PC-9 (cell line): ENCODE measurements at places on chromosomes 1 and 21.

- DNase-seq = no peak
These were observed 5.5 kb upstream of the MTMR11 start for GRCh38 chr1:149942207-149942606.

- no peak for DNase-seq
These were observed 4.4 kb upstream of the KCNN3 start for GRCh38 chr1:154874465-154874864.

DNA sequence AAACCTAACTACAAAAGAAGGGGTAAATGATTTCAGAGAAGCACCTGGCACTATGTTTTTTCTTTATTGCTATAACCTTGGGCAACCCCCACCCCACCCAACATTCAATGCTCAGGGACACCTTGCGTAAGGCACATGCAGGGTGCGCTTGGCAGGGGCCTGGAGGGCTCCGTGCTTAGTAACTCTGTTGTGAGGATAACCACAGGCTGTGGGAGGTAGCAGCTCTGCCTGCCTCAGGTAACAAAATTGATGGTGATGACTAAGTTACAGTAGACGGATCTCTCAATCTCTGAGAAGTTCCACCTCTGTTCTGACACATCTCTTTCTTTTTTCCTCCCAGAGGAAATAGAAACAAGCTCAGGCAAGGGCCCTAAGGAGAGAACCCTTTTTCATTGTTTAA, 8.7 kb upstream of the CCN1 start:
- peak; percentile 66 for DNase-seq

DNA sequence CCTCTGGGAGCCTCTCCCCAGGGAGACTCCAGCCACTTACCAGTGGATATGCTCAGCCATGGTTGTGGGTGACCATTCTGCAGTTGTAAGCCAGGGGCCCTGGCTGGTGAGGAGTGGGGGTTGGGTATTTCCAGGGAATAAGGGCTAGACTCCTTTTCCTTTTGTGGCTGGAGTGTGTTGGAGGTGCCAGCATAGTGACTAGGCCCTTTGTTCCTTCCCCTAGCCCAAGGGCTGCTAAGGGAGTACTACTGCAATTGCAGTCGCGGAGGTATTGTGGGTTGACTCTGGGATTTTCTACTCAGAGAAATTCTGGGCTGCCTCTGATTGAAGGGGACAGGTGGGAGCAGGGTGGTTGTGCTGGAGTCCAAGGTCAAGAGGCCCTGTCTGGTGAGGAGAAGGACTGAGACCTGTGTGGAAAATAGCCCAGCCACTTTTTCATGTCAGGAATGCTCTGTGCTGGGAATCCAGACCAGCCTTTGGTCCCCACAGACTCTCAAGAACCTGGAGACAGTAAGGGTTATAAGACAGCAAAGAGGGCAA, 43.1 kb downstream of the MROH9 start:
- no peak for DNase-seq
